ENCODE measurements at places on chromosomes 7 and 10.

GRCh38 chr7:86815556-86815955 is 171.8 kb downstream of the GRM3 start:
- DNase-seq: no peak

DNA sequence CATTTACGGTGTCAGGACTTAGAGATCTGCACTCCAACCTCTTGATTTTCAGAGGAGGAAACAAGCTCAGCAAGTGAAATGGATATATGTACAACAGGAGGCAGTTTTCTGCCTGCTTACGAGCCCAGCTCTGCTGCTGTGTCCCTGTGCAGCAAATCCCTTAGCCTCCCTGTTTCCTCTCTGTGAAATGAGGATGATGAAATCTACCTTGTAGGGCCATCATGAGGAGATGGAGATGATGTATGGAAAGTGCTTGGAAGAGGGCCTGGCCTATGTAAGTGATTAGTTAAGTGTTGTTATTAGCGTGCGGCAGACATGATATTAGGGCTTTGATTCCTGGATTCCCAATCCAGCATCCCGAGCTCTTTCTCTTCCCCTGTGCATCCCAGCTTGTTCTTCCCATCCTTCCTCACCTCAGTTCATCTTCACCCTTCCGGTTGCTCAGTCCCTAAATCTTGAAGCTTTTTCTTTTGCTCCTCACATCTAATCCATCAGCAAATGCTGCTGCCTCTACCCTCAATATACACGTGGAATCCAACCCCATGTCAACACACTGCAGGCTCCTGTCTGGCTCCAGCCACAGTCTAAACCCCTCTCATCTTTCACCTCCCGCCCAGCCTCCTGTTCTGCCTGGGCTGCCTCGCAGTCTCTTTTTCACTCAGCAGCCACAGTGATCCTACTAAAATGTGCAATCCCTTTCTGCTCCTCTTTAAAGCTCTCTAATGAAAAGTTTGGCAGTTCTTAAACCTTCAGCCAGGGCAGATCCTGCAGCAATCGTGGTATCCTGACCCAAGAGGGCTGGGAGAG is 113.8 kb downstream of the MARCHF5 start:
- DNase-seq: no peak

- DNase-seq: no peak
These were observed 63.0 kb downstream of the VAX1 start for GRCh38 chr10:117075064-117075463.

DNA sequence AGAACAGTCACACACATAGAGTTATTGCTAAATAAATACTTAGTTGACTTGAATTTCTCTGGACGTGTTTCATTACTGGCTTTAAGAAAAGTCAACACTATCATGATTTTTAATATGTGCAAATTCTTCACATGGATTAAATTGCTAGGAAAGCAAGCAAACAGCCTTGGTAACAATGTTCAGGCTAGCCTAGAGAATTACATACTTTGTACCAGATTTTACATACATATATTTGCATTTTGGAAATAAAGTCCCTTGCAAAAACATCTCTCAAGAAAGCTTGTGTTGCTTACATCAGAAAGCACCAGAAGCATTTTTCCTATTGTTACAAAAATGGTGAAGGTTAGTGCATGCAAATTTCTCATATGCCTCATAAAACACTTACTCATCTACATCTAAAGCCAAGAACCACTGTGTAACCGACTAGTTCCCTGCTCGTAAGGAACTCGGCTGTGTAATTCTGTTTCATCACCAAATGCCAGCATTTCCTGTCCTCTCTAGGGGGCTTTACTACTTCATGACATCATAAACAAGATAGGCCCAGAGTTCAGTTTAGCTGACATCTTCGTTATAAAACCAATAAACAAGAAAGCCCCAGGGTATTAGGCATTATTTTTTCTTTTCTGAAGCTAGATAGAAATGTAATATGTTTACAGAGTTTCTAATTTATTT is 87.8 kb downstream of the CFAP58 start:
- DNase-seq: no peak

DNA sequence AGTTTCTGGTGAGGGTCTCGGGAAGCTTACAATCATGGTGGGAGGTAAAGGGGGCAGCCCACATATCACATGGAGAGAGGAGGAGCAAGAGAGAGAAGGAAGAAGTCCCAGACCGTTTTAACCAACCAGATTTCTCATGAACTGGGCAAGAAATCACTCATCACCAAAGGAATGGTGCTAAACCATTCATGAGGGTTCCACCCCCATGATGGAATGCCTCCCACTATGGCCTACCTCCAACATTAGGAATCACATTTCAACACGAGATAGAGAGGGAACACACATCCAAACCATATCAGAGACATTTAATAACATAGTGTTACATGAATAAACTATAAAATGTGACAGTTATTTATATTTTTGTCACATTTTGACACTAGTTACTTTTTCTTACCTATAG is 214.8 kb upstream of the MAGI2 start:
- DNase-seq: no peak
